ENCODE measurements at places on chromosomes 3 and 15.

- H3K36me3 ChIP-seq: no peaks in the 10 kb centered on the region
- H3K27ac ChIP-seq: no peak overlapping the region
- H3K27me3 ChIP-seq: no peaks in the 10 kb centered on the region
- no peak overlapping the region for H3K4me3 ChIP-seq
- H3K4me1 ChIP-seq: peaks cover 37% of the 10 kb centered on the region
Observed at GRCh38 chr15:61037031-61037430, 192.1 kb downstream of the RORA start.

DNA sequence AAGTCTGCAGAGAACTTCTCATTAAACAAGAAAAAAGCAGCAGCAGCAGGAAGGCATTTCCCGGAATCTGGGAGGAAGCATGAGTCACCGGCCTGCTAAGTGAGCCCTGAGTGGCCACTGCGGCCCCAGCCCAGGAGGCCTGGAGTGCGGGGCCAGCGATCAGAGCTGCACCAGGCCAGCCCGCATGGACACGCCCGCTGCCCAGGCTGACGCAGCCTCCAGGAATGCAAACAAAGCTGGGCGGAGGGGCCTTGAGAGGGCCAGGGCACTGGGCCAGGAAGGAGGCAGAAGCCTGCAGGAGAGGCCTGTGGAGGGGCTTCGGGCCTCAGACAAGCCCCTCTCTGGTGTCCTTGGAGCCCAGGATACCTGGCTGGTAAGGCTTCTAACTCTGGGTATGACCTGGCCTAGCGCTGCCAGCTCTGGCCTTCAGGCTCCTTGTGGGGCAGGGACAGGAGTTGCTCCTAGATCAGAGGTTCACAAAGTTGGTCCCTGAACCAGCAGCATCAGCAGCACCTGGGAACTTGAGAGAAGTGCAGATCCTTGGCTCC, 101.2 kb downstream of the SMAD6 start:
- peaks cover 15% of the 10 kb centered on the region for H3K4me1 ChIP-seq
- H3K36me3 ChIP-seq: no peaks in the 10 kb centered on the region
- peak; percentile 51 for DNase-seq
- H3K4me3 ChIP-seq: no peak overlapping the region
- H3K27me3 ChIP-seq: no peaks in the 10 kb centered on the region

DNA sequence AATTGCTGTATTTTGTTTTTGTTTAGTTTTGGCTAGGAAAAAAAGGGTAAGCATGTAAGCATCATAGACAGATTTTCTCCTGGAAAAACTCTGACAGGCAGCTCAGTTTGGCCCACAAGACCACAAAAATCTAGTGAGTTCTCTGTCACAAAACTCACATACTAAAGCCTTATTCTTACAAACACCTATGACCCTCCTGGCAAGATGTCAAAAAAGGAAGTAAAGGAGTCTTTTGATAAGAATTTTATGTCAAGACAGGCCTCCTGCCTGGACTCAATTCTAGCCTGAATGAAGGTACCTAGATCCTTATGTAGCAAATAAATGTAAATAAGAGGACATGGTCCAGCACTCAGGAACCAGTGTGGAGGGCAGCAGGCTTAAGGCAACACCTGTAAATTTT, 668.3 kb upstream of the ZNF385D start:
- H3K27ac ChIP-seq: no peak overlapping the region
- no peaks in the 10 kb centered on the region for H3K27me3 ChIP-seq
- H3K4me3 ChIP-seq: no peak overlapping the region
- H3K36me3 ChIP-seq: no peaks in the 10 kb centered on the region

DNA sequence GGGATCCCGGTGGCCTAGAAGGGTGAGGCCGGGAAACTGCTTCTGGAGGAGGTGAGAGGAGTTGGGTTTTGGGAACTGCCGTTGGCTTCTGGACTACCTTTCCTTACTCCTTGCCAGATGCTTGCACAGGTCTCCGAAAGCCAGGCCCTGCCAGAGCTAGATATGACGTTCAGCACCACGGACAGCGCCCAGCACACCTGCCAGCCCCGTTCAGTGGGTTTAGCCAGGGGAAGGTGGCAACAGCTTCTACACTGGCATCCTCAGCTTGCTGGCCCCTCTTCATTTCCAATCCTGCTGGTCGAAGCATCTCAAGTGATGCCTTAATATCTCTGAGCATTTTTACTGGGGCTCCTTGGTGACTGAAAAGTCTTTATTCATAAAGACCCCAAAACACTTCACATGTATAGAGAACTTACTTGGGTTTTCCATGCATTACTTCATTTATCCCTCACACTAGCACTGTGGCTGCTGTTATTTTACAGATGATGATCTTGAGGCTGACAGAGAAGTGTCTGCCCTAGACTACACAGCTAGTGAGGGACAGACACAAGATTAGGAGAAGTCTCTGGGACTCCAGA, 21.9 kb downstream of the HCN4 start:
- H3K4me1 ChIP-seq: no peaks in the 10 kb centered on the region
- H3K4me3 ChIP-seq: no peak overlapping the region
- no peaks in the 10 kb centered on the region for H3K36me3 ChIP-seq

DNA sequence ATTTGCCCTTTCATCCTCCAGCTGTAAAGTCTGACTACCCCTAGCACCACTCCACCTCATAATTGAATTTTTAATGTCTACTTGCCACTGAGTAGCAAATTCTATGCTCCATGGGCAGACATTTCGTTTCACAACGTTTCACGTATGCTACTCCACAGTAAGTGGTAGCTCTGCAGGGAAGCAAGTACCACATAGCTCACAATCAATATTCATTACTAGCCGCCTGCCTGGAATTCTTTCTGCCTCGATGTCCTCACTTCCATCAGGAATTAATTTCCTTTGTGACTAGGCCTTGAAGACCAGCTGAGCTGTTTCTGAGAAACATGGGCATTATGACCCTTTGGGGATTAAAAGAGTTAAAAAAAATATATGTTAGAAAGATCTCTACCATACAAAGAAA, 15.3 kb downstream of the NPTN start:
- no peaks in the 10 kb centered on the region for H3K27me3 ChIP-seq
- H3K4me3 ChIP-seq: no peak overlapping the region
- no peak overlapping the region for H3K27ac ChIP-seq

DNA sequence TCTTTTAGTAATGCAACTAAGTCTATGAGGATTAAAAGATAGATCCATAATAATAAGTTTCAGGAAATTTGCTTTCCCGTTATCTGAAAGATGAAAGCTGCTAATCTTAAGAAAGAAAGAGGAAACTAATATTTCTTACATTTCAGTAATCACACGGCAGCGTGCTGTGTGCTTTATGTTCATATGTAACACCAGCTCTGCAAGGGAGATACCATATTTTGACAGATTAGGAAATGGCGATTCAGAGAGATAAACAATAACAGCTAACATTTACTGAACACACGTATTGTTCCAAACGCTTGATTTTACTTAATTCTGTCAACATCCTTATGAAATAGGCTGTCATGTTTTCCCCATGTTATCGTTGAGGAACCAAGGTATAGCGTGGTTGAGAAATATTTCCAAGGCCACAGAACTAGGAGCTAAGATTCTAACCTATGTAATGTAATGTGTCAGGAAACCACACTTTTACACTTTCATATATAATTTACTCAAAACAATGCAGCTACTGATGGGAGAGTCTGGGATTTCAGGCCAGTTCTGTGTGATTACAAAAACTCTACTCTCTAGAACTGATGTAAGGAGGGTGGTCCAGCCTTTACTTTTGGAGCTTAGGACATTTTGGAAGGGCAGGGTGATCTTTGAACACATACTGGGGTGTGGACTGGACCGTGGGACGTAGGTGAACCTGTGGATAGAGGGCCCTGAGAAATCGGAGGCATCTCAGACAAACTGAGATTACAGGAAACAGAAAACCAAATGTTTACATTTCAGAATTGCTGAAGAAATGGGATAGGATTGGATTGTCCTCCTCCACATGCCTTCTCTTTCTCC, 100.6 kb downstream of the IL1RAP start:
- no peaks in the 10 kb centered on the region for H3K27me3 ChIP-seq
- DNase-seq: peak; percentile 33
- no peaks in the 10 kb centered on the region for H3K36me3 ChIP-seq
- H3K4me3 ChIP-seq: no peak overlapping the region
- peaks cover 43% of the 10 kb centered on the region for H3K4me1 ChIP-seq

DNA sequence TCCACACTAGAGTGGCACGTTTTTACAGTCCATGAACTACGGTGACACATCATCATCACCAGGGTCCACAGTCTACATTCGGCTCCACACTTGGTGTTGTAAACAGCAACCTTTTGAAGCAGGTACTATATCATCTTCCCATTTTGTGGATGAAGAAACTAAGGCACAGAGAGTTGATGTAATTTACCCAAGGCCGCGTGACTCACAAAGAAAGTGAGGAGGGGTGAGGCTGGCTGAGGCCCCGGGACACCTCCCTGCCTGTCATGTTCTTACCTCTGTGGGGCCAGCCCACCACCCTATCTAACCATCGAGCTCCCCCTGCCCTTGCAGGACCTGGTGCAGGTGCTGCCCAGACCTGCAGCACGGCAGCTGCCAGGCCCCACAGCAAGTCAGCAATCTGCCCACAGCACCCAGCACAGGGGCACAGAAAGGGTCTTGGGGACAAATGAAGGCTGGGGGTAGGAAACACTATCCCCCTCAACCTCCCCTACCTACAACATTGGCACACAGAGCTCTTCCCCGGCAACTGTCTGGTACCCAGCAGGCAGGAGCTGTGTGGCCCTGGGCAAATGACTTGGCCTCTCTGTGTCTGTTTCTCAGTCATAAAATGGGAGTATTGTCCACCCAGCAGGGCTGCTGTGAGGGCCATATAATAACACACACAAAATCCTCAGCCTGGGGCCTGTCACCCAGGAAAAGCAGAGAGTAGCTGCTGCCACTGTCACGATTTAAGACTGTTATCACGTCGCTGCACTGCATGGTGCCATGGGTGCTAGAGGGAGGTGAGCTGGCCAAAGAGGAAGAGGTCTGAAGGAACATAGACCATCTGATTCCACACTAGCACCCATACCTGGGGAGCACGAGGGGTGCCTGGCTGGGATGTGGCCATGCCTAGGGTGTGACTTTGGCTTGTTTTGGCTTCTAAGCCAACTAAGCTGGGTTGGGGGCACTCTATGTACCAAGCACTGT, 115.1 kb downstream of the IQSEC1 start:
- H3K27me3 ChIP-seq: no peaks in the 10 kb centered on the region
- DNase-seq: no peak
- H3K27ac ChIP-seq: no peak overlapping the region
- peaks cover 73% of the 10 kb centered on the region for H3K36me3 ChIP-seq
- peaks cover 78% of the 10 kb centered on the region for H3K4me1 ChIP-seq
- no peak overlapping the region for H3K4me3 ChIP-seq

DNA sequence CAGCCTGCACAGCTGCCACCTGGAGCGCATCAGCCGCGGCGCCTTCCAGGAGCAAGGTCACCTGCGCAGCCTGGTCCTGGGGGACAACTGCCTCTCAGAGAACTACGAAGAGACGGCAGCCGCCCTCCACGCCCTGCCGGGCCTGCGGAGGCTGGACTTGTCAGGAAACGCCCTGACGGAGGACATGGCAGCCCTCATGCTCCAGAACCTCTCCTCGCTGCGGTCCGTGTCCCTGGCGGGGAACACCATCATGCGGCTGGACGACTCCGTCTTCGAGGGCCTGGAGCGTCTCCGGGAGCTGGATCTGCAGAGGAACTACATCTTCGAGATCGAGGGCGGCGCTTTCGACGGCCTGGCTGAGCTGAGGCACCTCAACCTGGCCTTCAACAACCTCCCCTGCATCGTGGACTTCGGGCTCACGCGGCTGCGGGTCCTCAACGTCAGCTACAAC, 20.4 kb downstream of the NRROS start:
- H3K4me1 ChIP-seq: no peaks in the 10 kb centered on the region
- no peak overlapping the region for H3K27ac ChIP-seq
- DNase-seq: no peak
- peaks cover 75% of the 10 kb centered on the region for H3K36me3 ChIP-seq

DNA sequence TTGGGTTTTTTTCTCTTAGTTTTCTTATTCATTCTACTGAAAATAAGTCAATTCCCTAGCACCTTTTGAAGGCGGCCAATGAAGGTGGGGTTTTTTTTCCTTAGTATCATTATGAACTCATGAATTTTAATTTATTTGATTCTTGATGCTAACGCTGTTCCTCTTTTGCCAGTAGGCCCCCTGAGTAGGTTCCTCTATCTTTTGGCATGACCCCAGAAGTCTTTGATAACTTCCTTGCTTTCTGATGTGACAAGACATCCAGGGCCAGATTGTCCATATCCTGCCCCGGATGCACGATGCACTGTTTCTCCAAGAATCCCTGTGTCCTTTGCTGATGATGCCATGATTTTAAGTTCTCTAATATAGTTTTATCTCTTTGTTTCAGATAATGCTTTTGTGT, 20.6 kb downstream of the LRRK1 start:
- peak overlapping the region; percentile 96 for H3K27ac ChIP-seq
- H3K36me3 ChIP-seq: no peaks in the 10 kb centered on the region
- H3K4me3 ChIP-seq: no peak overlapping the region
- H3K27me3 ChIP-seq: no peaks in the 10 kb centered on the region
- peaks cover 58% of the 10 kb centered on the region for H3K4me1 ChIP-seq

DNA sequence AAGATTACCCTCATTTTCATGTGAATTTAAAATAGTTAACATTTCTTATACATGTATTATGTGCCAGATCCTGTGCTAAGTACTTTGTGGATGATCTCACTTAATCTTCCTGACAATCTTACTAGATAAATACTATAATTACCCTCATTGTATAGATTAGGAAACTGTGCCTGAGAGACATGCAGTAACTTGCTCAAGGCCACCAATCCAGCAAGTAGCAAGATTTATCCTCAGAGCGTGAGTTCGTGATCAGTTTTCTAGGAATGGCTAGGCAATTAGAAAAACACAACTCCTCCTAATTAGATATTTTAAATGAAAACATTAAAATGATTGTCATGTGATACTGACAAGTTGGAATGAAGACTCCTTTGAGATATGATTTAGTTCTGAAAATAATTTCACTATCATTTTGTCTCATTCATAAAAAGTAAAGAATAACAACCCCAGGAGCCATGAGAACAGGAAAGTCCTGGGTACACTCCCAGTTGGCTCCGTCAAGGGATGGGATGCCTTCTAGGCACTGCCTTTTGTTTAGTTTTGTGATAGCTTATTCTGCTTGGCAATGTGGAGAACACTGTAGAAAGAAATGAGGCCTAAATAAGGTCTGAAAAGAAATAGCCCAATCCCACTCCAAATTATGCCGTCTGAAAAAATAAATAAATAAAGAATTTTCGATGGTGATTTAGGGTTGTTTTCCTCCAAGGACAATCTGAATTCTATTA, 61.3 kb downstream of the FBN1 start:
- no peaks in the 10 kb centered on the region for H3K27me3 ChIP-seq
- no peaks in the 10 kb centered on the region for H3K4me1 ChIP-seq
- no peak overlapping the region for H3K27ac ChIP-seq
- no peak for DNase-seq
- H3K36me3 ChIP-seq: no peaks in the 10 kb centered on the region

GRCh38 chr3:136283627-136284026, 33.5 kb downstream of the PCCB start:
- H3K27ac ChIP-seq: no peak overlapping the region
- H3K4me3 ChIP-seq: no peak overlapping the region
- no peaks in the 10 kb centered on the region for H3K27me3 ChIP-seq
- DNase-seq: no peak
- H3K4me1 ChIP-seq: no peaks in the 10 kb centered on the region

GRCh38 chr15:67700023-67700422, 125.3 kb upstream of the SKOR1 start:
- no peak overlapping the region for H3K4me3 ChIP-seq
- peaks cover 2% of the 10 kb centered on the region for H3K36me3 ChIP-seq
- DNase-seq: no peak
- H3K27me3 ChIP-seq: no peaks in the 10 kb centered on the region
- no peaks in the 10 kb centered on the region for H3K4me1 ChIP-seq

GRCh38 chr3:18538463-18539230, 113.5 kb upstream of the SATB1 start:
- no peaks in the 10 kb centered on the region for H3K27me3 ChIP-seq
- no peak for DNase-seq
- no peak overlapping the region for H3K27ac ChIP-seq
- H3K4me1 ChIP-seq: no peaks in the 10 kb centered on the region

Data from CD14-positive monocyte (primary cell).